ENCODE measurements at places on chromosomes 2 and 18.

GRCh38 chr2:199972088-199972626, 16.8 kb downstream of the MAIP1 start:
- DNase-seq: no peak

GRCh38 chr2:96345438-96345837, 9.9 kb downstream of the NCAPH start:
- DNase-seq: peak; percentile 56

DNA sequence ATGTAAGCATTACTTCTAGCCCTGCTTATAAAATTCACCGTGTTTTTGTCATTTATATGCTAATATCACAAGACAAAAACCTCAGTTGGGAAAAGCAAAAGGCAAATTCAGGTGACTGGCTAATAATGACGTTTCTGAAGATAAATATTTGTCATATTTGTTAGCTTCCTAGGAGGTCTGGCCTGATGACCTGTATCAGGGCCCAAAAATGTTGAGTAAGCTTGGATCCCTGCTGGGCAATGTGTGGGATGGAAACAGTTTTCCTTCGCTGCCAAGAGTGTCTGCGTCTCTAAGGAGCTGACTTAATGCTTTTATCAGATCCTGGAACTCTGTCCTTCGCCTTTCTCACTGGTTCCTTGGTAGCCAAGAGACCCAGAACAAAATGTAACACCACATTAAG, 230.1 kb upstream of the PXDN start:
- DNase-seq: no peak

- DNase-seq: no peak
Measured at GRCh38 chr2:42046819-42047487, 868 bp upstream of the PKDCC start.

DNA sequence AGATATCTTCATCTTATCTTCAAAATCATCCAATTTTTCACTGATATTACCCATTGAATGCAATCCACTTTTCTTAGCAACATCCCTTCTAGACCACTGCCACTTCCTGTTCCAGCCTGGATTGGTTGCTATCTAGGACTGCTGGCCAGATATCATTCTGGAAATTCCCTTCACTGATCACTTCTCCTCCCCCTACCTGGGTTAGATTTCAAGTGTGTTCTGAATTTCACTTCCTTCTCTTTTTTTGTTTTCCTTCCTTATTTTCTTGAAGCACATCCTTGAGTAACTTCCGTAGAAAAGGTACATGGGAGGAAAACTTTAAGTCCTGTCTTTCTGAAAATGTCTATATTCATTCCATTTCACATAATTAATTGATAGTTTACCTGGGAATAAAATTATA, 82.0 kb upstream of the IL1R2 start:
- no peak for DNase-seq
